ENCODE measurements at places on chromosomes 2 and 18.

- DNase-seq: no peak
These were observed 187.2 kb upstream of the HS6ST1 start for GRCh38 chr2:128505575-128506526.

DNA sequence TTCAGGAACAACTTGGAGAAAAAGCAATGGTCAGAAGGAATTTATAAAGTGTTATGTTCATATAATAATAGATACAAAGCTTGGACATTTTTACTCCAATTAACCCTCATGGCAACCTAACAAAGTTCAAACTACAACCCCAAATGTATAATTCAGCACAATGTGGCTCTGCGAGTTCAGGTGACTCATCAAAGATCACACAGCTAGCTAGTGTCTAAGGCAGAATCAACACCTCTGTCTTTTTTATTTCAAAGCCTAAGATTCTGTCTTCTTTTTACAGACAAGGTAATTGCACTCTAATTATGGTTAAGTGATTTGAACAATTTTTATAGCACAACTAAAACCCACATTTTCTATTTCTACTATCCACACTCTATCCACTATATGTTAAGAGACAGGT is 90.5 kb downstream of the CHST9 start:
- DNase-seq: no peak

GRCh38 chr2:69020496-69021426 is 7.8 kb downstream of the ANTXR1 start:
- no peak for DNase-seq

GRCh38 chr2:73890301-73891092 is 2.3 kb upstream of the ACTG2 start:
- no peak for DNase-seq

- peak; percentile 65 for DNase-seq
These were observed 118.7 kb downstream of the VAPA start for GRCh38 chr18:10032331-10033015.

DNA sequence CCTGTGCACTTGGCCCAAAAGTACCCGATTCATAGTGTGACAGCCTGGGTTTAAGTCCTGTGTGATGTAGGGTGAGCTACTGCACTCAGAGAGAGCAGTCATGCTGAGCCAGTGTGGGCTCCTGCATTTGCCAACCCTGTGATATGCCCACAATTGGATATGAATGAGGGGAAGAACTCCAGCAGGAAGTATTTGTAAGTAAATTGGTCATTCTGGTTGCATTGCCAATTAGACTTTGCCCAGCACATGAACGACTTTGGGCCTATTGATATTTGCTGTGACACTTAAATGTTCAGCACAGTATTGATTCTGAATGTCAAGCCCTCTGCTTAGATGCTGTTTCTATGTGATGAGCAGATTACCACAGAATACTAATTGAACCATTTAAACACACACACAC is 570.9 kb downstream of the PIK3C3 start:
- DNase-seq: no peak

DNA sequence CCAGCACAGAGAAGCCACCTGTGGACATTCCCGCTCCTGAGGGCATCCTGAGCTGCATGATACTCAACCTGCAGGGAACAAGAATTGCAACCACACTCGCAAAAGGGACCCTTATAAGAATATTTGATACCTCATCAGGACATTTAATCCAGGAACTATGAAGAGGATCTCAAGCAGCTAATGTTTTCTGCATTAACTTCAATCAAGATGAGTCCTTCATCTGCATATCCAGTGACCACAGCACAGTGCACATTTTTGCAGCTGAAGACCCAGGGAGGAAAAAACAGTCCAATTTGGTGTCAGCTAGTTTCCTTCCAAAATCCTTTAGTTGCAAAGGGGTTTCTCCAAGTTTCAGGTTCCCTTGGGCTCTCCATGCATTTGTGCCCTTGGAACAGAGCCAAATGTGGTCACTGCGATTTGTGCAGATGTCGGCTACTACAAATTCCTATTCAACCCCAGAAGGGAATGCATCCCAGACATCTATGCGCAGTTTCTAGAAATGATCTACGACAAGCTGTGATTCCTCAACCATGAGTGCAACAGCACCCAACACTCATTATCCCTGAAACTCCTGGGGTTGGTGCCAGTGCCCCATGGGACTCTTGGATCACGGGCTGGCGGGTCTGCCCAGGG is 23.3 kb upstream of the FHOD3 start:
- no peak for DNase-seq

GRCh38 chr2:3610415-3610814 is 15.5 kb downstream of the COLEC11 start:
- DNase-seq: no peak

- DNase-seq: no peak
These were observed 142.4 kb downstream of the EN1 start for GRCh38 chr2:118705032-118705431.
